ENCODE measurements at places on chromosomes 1 and 21.

- DNase-seq, result no peak
Measured at GRCh38 chr1:27831568-27832410, 1.2 kb downstream of the PPP1R8 start.

DNA sequence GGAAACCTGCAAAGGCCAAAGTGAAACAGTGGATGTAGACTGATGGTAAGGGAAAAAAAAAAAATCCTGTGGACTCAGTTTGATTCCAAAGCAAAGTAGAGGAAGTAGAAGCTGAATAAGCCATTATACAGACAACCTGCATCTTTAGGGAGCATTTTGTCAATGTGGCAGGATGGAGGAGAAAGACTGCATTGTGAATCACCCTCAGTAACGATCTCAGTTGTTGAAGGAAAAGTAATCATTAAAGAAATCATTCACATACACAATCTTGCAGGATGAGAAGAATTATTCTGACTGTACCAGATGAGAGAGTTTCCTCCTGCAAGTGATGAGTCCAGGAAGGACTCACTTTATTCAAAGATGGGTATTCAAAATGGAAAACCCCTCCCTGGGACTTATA is 45.1 kb upstream of the TRIM67 start:
- no peak for DNase-seq

GRCh38 chr21:41321908-41322495 is 5.4 kb downstream of the FAM3B start:
- DNase-seq, result no peak

DNA sequence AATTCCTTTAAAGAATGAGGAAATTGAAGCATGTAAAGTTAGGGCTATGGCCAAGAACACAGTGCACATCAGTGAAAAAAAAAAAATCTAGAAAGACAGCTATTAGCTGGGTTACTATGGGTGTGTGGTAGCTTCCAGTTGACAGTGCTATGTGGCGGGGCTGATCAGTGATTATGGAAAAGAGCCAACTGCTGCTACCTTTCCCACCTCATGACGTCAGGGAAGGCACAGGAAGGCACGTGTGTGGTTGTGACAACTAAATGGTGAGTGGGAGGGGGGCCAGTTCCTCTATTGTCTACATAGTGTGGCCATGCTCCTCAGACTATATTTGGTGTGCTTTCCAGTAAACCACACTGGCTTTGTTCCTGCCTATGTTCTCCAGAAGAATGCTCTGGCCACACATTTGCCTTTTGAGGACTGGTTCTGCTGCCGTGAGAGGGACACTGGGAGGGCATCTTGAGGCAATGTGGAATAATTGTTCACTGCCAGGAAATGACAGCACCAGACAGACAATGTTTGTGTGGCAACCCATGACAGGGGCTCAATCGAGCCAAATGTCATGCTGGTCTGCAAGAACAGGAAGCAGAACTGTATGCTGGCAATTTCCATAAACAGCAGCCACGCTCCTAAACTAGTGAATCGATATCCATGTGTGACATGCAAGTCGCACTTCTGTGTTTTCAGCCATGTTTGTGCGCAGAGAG is 3.0 kb upstream of the SDE2 start:
- no peak for DNase-seq

GRCh38 chr1:20275319-20275925 is 15.3 kb upstream of the VWA5B1 start:
- DNase-seq, result no peak

Measured in activated naive CD4-positive, alpha-beta T cell (primary cell).